ENCODE measurements at places on chromosomes 2 and 18.

- peak; percentile 68 for DNase-seq
Measured at GRCh38 chr2:16756831-16757644, 91.4 kb upstream of the CYRIA start.

- DNase-seq, result peak; percentile 97
Measured at GRCh38 chr2:190880378-190881083, at the start of gene GLS. Gene GLS (plus strand): TSS chr2:190880821. CDS start chr2:190881085, 264 bp downstream.

GRCh38 chr2:83901317-83901716, 557.8 kb downstream of the SUCLG1 start:
- DNase-seq, result no peak

DNA sequence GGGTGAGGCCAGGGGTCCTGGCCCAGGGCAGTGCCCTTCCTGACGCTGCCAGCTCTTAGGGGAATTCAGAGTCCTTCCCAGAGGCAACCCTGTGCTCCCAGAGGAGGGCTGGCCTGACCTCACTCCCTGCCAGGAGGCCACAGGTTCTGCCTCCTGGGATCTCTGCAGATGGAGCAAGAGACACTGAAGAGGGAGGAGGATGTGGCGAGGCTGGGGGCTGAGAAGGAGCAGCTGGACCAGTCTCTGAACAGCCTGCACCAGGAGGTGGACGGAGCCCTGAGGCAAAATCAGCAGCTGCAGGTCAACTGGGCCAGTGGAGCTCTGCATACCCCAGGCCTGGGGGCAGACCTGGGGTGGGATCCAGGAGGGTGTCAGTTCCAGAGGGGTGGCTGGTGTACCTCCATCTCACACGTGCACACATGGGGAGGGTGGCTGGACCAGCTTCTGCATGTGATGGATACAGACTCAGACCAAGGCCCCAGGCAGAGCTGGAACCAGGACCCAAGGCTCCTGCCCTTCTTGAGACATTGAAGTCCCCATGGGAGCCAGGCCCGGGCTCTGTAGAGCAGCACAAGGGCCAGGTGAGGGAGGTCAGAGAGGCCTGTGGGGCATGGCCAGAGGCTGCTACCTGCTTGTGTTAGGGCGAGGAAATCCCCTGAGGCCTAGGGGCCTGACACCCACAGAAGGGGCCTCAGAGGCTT, 9.7 kb upstream of the SNED1 start:
- no peak for DNase-seq

- peak; percentile 29 for DNase-seq
Measured at GRCh38 chr2:199471443-199472057, 13.8 kb upstream of the SATB2 start.

DNA sequence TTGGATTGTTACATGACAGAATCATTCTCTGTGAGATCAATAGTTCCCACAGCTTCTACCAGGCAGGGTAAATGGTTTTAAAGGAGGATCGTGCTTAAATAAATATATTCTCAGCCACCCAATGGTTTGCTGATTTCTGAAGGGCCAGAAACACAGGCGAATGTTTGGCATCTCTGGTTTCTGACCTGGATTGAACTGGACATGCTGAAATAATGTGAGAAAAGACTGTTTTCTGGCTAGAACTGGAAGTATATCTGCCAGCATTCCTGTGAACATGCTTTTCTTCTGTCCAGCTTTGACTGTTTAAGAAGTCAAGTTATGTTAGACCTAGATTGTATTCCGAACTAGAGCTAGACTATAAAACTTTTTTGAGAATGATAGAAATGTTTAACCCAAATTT, 77.1 kb upstream of the COL3A1 start:
- no peak for DNase-seq

- DNase-seq, result no peak
Measured at GRCh38 chr2:42199626-42200025, 30.5 kb downstream of the EML4 start.

DNA sequence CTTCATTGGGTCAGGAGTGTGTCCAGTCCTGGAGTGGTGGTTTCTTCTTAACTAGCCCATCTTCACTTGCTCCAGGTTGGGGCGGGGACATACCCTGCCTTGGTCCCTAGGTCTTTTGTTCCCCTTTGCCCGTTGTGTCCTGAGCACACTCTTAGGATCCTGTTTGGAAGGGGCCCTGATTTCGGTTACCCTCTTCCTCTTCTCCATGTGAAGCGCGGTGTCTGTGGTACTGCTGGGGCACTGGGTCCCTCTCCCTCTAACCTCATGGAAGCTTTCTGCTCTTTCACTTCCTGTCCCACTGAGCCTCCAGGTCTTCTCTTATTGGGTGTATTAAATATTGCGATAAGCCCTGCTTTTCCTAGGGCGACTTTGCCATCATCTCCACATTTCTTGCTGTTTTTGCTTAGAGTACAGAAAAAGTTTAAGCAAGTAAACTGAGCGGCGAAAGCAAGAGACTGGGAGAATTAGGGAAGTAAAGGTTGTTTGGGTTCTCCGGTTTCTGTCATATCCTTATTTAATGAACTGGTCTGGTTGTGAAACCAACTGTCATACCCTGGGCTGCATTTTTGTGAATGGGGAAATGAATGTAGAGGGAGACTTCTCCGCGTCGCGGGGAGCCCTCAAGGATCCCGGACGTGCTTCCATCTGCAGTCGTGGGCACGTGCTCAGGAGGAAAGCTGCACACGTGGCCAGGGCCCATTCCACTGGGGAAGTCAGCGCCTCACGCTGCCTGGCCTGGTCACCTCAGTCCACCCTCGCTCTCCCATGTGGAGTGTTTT, 73.8 kb upstream of the B3GNT7 start:
- DNase-seq, result no peak

DNA sequence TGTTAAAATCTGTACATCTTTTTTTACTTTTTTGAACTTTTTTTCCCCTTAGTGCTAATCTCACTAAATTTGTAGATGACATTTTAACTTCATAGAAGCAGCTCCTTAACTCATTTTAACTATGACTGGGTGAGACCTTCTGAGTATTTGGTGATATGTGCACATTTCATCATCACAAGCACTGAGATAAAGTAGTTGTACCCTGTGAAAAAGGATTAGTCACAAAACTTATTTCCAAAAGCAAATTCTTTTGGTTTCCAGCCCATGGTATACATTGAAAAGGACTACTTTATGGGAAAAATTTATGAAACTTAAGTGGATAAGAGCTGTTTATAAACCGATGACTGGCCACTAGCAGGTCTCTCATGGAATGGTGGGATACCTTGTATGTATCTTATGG, 581.5 kb downstream of the PLCL1 start:
- no peak for DNase-seq

- DNase-seq, result peak; percentile 31
Measured at GRCh38 chr18:58400331-58400870, 228.5 kb downstream of the ALPK2 start.

- DNase-seq, result no peak
Measured at GRCh38 chr2:44130441-44130840, 38.2 kb upstream of the PPM1B start.

DNA sequence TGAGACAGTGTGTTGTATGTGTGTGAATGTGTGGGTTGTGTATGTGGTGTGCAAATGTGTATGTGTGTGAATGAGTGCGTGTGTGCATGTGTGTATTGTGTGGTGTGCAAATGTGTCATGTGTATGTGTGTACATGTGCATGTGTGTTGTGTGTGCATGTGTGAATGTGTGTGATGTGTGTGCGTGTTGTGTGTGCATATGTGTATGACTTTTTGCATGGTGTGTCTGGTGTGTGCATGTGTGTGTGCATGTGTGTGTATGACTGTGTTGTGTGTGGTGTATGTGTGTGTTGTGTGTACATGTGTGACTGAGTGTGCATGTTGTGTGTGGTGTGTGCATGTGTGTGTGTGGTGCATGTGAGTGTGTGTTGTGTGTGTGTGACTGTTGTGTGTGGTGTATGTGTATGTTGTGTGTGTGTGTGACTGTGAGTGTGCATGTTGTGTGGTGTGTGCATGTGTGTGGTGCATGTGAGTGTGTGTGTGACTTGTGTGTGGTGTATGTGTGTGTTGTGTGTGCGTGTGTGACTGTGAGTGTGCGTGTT, 268.3 kb downstream of the DCDC2C start:
- DNase-seq, result no peak

GRCh38 chr2:128401680-128402079, 83.0 kb upstream of the HS6ST1 start:
- no peak for DNase-seq

- DNase-seq, result no peak
Measured at GRCh38 chr18:38619129-38619528, 1053.5 kb upstream of the CELF4 start.

DNA sequence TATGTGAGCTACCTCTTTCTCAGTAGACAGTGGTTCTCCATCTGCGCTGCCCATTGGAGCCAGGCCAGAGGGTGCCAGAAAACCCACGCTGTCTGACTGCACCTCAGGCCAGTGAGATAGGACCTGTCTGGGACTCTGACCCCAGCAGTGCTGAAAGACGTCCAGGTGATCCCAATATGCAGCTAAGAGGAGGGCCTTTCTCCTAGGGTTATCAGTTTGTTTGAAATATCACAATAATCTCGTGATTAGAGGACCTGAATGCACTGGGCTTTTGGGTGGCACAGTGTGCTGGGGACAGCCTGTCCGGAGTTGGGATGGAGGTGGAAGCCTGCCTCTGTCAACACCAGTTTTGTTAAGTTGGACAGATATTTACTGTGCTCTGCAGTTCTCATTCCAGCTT, 216.3 kb downstream of the LDLRAD4 start:
- no peak for DNase-seq

GRCh38 chr2:130834931-130835765, 1.6 kb upstream of the ARHGEF4 start:
- DNase-seq, result no peak

DNA sequence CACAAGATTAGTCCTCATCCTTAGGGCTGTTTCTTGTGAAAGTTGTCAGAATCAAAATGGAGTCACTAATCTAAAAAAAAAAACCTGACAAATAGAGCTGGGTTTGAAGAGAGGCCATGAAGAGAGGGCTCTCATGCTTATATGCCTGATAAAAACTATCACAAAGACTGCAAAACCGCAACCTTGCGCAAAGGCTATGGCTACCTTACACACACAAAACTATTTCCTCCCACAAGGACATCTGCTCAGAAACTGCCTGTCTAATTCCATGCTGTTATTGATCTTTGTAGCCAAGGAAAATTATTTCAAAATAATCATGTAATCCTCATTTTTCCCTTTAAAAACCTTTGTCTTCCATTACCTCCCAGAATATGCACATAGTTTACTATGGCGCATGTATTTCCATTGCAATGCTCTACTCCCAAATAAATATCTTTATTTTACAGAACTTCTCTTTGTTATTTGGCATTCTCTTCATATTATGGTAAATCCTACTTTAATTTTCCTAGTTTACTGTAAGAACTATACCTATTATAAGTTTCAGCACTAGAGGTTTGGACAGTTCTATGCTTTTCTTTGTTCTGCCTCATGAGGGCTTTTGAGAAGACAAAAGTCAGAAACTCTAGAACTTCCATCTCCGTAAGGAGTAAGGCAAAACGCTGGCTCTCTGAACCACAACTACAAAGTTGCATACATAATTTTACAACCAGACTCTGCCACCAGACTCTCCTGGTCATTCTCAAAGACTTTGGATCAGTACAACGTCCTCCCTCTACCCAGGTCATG, 9.6 kb upstream of the DPYSL5 start:
- no peak for DNase-seq

GRCh38 chr18:44838971-44839666, 158.4 kb downstream of the SETBP1 start:
- DNase-seq, result peak; percentile 63

- no peak for DNase-seq
Measured at GRCh38 chr2:877747-878146, 72.9 kb upstream of the SNTG2 start.

DNA sequence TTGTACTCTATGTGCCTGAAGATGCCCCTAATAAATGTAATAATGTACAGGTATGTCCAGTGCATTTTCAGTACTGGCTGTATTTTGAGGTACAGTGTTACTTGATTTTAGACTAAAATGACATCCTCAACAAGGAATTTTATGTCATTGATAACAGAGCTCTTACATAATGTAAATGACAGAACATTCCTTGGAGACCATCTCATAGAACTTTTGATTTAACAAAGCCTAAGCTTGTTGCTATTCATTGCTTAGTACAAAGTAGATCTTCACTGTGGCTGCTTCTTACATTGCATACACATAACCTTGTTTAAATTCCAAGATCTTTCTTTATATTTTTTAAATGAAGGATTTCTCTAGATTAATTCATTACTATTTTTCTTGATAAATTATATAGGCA, 24.1 kb downstream of the DYNC1I2 start:
- no peak for DNase-seq

- no peak for DNase-seq
Measured at GRCh38 chr2:234705108-234705507, 208.2 kb upstream of the ARL4C start.

DNA sequence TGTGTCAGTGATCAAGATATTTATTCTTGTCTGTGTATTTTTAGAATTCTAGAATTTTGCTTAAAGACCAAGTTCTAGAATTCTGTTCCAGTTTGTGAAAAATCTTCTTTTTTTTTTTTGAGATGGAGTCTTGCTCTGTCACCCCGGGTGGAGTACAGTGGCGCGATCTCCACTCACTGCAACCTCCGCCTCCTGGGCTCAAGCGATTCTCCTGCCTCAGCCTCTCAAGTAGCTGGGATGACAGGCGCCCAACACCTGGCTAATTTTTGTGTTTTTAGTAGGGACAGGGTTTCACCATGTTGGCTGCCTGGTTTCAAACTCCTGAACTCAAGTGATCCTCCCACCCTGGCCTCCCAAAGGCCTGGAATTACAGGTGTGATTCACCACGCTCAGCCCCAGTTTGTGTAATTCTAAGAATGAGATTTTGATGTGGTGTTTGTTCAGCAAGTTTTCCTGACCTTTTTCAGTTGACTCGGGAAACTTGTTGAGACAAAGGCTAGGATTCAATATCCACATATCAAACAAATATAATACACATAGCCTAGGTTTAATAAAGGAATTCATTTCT, 3.6 kb downstream of the EIF5B start:
- DNase-seq, result no peak

DNA sequence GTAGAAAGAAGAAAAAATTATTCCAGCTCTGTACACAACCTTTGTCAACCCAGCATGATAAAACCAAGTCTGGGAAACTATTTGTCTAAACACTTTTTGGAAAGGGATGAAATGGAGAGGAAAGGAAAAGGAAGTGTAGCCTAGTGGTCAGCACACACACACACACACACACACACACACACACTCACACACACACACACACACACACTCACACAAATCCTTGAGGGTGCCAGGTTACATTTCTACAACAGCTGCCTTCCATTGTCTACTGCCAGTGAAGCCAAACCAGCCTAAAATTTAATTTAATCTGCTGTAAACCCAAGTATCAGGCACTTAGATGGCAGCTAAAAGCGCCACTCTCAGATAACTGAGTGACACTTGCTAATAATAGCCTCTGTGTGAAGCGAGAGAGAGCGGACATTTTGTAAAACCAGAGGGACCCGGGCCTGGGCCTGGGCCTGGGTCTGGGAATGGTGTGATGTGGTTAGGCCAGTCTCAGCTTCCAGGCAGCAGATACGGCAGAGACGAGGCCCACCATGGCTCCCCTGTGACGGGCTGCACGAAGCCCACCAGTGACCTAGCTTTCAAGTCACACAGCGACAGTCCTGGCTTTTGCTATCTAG, 32.4 kb downstream of the BCL11A start:
- DNase-seq, result no peak

All from CD4-positive, alpha-beta T cell treated with Interleukin-17A for 4 hours (primary cell).